Karpas-422 (cell line): ENCODE measurements at places on chromosomes 13 and 19.
A peak's percentile ranks its signal among the peaks of the same experiment; 100 is the strongest.

DNA sequence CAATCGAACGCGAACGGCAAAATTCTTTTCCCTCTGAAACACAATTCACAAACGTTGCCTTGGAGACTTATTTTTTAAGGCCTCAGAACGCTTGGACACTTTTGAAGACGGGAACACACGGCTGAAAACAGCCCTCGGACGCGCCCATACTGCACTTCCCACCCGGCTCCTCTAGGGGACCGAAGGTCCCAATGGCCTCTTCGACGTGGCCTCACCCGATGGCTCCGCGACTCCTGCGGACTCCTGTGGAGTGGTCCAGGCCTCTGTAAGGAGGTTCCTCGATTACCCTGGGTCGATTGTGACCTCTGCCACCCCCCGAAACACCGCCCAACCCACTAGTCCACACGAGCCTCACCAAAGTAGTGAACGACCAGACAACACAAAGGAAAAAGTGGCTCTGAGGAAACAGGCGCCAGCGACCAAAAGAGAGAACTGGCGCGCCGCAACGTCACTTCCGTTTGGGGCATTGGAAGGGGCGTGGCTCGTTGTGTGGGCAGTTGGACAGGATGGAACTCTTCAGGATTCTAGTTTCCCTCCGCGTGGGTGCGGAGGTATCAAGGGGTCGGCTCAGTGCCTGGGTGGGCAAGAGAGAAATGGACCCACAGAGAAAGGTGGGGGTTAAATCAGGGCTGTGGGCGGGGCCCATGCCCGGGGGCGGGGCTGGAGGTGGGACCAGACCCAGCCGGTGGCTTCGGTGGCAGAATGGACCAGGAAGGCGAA, at the start of gene ZNF560:
Gene ZNF560 (minus strand): TSS at position 434 of the 720 bp plus-strand sequence. CDS start 23,303 bp downstream, outside the sequence.
- no peak for DNase-seq

DNA sequence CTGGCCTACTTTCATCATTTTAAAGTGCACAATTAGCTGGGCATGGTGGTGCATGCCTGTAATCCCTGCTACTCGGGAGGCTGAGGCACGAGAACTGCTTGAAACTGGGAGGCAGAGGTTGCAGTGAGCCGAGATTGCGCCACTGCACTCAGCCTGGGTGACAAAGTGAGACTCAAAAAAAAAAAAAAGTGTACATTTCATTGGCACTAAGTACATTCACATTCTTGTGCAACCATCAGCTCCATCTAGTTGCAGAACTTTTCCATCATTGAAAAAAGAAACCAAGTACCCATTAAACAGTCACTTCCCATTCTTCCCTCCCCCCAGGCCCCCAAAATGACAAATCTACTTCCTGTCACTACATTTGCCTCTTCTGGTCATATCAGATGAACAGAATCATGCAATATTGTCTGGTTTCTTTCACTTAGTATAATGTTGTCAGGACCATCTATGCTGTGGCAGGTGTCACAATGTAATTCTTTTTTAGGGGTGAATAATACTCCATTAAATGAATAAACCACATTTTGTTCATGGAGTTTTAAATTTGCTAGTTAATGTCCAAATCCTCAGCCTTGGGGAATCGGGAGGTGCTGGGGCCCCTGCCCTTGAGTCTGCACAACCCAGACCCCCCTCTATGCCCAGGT, 7.4 kb upstream of the SIGLEC11 start:
- no peak for DNase-seq

DNA sequence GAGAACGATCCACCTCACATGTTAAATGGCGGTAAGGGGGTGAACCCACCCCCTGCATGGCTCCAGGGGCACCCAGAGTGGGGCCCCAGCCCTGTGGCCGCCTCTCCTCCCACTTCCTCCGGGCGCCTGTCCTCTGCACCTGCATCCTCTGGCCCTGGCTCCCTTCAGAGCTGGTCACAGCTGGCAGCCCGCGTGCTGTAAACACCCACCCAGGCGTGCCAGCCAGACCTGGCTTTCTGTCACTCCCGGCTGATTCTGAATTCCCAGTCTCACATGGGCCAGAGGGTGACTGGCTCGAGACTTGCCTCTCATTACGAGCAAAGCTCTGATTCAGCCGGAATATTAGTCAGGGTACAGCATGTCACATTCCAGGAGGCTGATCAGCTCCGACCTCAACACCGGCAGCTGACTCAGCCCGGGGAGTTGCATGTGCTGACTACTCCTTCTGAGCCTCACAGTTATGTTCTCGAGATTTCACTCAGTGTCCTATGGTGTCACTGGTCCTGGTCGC, 75.1 kb downstream of the GNG7 start:
- peak; percentile 62 for DNase-seq

- peak; percentile 42 for DNase-seq
Measured at GRCh38 chr13:30712536-30713532, 22.5 kb upstream of the ALOX5AP start.

DNA sequence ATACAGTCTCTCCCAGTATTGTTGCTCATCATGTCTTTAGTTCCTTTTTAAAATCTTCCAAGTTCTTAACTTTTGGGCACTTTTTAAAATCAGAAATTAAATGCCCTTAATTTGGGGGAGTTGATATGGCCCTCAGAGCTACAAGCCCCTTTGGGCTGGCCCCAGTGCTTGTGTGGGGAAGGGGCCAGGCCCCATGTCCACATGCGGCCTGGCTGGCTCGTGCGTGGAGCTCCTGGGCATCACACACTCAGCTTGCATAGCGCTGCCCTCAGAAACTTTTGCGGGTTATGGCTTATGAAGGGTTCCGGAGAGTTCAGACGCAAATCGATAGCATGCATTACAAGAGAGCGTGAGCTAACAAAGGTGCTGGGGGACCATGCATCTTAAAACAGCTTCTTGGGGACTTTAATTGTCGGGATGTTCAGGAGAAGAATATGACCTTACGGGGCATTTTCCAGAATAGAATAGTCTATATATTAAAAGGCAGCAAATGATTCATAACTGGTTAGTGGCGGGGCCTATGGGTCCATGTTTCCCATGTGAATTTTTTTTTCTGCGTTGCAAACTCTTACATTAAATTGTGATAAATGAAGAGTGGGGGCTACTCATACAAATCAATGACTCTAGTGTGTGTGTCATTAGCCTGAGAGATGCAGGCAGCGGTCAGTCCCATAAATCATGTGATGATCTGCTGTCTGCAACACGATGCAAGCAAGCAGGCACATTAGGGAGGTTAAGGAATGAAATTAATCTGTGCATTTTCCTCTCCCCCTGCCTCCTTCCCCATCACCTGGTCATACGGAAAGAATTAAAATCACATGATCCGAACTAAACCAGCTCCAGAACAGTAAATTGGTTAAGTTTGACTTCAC, 185.8 kb upstream of the TSHZ3 start:
- DNase-seq, result no peak

DNA sequence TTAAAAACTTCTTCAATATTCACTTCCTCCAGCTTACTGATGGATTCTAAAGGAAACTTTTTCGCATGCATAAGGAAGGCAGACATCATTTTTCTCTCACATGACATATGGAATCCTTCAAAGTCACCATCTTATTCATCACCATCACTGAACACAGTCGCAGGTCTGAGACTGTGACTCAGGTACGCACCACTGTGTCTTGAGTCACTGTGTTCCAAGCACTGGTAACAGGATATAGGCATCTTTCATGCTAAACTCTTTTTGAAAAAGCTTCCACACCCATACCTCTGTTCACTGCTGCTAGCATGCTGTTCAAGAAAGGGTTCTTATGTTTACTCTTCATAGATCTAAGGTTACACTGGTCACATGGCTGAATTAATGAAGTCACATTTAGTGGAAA, 67.0 kb upstream of the SIAH3 start:
- DNase-seq, result no peak
